ENCODE measurements at places on chromosomes 2 and 18. TPM values are rescaled to one million over a fixed set of nuclear protein-coding genes. Genes with fewer than 3 reads are reported as not detected.

GRCh38 chr2:30447149-30448045, at the start of gene LCLAT1:
Gene LCLAT1, plus strand, starts transcription at chr2:30447246. Its CDS starts 78,345 bp downstream, at chr2:30525591.
- DNase-seq: no peak

- no peak for DNase-seq
Observed at GRCh38 chr2:111164078-111164477, 43.4 kb downstream of the BCL2L11 start.

PCARE gene
- total RNA-seq: 0.16 TPM

ERICH2 gene
- total RNA-seq: not detected

CSRNP3 gene
- total RNA-seq: 34.1 TPM
